ENCODE measurements at places on chromosomes 11 and 22.

- no peak for DNase-seq
These were observed 23.8 kb downstream of the OPCML start for GRCh38 chr11:133508468-133508867.

DNA sequence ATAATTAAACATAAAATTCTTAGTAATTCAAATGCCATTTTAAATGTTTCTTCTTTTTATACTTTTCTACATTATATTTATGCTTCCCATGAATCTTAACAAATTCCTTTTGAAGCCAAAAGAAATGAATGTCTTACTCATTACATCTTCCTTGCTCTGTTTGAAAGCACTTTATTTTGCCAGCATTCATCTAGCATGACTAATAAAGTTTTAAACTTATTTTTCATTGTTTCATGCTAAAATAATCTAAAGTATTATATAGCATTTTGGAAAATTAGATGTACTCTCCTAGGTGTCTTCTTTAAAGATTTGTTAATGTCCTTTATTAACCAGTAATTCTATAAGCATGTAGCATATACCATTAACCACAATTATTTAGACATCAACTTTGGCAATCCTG lies 9.7 kb upstream of the PIWIL4 start:
- DNase-seq = no peak

DNA sequence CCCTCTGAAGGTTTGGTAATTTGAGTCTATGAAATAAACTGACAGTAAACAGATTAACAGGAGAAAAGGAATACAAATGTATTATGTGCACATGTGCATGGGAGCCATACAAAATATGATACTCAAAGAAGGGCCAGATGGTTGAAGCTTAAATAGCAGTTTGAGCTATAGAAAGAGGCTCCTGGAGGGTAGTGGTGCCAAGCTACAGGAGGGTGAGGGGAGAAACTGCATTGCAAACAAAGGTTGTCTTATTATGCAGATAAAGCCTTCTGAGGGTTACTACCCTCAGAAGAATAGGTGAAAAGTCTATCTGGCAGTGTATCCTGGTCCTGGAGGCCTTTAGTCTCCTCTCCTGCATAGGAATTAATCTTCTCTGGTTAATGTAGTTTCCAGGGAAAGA lies 267.3 kb upstream of the MPPED2 start:
- no peak for DNase-seq

- no peak for DNase-seq
These were observed 218.1 kb downstream of the SNX19 start for GRCh38 chr11:130698174-130698573.

DNA sequence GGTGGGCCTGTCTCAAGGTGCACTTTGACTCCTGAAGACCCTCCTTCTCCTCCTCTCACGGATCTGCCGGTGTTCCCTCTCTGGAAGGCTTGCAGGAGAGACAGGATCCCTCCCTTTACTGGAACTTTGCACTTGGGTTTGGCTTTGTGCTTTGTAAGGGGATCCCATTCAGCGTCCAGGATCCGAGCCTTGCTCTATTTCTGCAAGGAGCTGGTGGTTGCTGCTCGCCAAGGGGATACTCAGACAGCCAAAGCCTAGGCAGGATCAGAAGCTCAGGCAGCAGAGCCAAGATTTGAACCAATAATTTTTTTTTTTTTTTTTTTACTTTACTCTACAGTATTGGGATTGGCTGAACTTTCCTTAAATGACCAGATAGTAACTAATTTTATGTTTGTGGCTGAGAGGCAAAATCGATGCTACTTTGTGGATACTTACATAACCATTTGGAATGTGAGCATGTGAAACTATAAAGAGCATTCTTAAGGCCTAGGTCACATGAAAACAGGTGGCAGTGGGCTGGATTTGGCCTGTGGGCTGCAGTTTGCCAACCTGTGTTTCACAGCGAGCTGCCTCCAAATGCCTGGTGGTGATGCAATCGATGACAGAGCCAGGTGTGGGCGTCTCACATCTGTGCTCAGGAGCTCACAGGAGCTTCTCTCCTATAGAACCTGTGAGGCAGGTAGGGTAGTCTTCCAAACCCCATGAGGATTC lies 25.2 kb downstream of the BCR start:
- DNase-seq = no peak

DNA sequence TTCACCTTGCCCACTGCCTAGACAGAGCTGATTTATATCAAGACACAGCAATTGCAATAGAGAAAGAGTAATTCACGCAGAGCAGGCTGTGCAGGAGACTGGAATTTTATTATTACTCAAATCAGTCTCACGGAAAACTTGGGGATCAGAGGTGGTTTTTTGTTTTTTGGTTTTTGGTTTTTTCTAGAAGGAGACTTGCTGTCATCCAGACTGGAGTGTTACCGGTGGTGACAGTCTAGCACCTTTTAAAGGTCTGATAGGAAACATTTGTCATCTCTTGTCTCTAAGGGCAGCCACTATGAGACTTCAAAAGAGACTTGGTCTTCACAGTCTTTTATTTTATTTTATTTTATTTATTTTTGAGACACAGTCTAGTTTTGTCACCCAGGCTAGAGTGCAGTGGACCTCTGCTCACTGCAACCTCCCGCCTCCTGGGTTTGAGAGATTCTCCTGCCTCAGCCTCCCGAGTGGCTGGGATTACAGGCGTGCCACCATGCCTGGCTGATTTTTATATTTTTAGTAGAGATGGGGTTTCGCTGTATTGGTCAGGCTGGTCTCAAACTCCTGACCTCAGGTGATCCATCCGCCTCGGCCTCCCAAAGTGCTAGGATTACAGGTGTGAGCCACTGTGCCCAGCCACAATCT lies 19.1 kb downstream of the APOBEC3H start:
- DNase-seq = no peak

- DNase-seq = no peak
These were observed 11.5 kb upstream of the TMPRSS4 start for GRCh38 chr11:118065384-118065783.

GRCh38 chr11:6606471-6607189 lies 3.1 kb downstream of the ILK start:
- DNase-seq = peak; percentile 75

- peak; percentile 50 for DNase-seq
These were observed 9.2 kb downstream of the OR8B4 start for GRCh38 chr11:124415356-124415923.

Data from T47D (cell line).